ENCODE measurements at places on chromosomes 1 and 21.
A peak's percentile ranks its signal among the peaks of the same experiment; 100 is the strongest.

DNA sequence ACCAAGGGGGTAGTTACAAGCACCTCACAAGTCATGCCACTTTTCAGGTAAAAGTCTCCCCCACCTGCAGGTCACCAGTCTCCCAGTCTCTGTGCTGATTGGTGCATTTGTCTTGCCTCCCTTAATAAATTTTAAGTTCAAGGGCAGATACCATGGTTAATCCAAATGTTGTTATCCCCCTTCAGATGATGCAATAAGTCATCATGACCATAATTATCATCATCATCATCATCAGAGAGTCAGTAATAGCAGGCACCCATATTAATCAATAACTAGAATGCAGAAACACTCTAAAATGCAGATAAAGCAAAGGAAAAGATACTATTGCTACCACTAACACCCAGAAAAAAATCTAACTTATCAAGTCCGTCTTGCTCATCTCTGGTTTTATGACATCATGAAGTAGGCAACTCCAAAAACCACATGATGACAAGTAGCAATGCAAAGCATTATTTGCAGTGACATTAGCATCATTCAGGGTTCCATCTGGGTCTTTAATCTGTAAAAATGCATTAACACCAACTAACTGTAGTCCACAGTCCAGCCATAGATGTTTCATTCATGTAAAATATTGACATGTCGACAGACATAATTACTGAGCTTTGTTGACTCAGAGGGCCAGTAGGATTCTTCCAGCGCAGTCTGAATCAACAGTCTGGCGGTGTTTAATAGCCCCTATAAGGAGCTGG is 492.0 kb upstream of the RUNX1 start:
- no peak for DNase-seq

DNA sequence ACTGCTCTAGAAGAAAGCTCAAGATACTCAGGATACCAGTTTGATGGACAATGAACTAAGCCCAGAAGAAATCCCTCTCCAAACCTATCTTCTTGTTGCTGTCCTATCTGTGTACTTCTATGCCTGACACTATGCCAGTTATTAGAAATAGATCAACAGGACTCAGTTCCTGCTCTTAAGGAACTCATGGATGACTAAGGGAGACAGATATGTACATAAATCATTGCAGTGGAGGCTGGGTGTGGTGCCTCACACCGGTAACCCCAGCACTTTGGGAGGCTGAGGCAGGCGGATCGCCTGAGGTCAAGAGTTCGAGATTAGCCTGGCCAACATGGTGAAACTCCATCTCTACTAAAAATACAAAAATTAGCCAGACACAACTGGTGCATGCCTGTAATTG is 42.4 kb upstream of the AK4 start:
- DNase-seq = no peak

- no peak for DNase-seq
These were observed 389.9 kb downstream of the SIPA1L2 start for GRCh38 chr1:232239998-232240397.

- DNase-seq = no peak
These were observed 6.8 kb downstream of the YY1AP1 start for GRCh38 chr1:155681776-155682175.

DNA sequence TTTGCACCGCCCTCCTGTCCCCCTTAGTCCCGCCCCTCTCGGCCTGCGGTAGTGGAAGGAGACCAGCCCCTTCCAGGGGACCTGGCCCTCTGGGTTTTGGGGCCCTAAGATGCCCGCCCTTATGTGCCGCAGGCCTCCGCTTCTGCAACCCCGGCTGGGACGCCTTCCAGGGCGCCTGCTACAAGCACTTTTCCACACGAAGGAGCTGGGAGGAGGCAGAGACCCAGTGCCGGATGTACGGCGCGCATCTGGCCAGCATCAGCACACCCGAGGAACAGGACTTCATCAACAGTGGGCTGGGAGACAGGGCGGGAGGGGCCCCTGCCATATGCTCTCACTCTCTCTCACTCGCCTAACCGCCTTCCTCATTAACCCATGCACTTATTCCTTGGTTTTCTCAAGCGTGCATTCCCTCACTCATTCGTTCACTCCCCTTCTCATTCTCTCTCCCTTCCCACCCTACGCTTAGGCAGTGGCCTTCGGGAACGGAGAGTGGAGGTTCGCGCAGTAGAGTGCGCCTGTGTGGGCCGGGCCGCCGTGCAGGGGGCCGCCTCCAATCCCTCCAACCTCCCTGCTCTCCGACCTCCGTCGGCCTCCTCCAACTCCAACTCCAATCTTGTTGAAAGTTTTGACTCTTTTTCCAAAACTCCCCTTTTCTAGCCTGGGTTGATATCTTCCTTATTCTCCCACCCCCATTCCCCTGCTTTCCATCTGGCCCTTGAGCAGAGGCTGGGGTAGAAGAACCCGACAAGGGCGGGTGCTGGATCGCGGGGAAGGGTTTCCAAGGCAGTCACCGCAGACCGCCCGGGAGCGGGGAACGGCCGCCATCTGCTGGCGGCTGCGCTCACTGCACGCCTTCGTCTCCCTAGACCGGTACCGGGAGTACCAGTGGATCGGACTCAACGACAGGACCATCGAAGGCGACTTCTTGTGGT is 15.2 kb downstream of the BCAN start:
- peak; percentile 66 for DNase-seq

- no peak for DNase-seq
These were observed 34.0 kb downstream of the ATP1A1 start for GRCh38 chr1:116407033-116407432.

DNA sequence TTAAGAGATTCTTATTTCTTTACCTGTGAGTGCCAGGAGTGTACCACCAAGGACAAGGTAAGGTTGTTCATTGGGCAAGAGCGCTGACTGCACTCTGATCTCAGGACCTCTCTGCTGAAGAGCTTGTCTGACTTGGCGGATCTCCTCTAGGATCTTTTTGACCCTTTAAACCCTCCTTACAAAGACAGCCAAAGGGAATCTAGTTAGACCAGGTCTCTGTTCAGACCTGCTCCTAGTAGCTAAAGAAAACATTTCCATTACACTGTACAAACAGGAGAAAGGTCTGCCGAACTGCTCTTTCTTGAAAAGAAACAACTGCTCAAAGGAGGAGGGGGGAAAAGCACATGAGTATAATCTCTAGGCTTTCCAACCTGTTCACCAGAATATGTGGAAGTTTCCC is 49.3 kb downstream of the SMYD2 start:
- no peak for DNase-seq

GRCh38 chr1:223842784-223843183 is 3.0 kb downstream of the TP53BP2 start:
- no peak for DNase-seq

Data from activated T-helper 1 cell treated with anti-CD3 and anti-CD28 coated beads, Interleukin-2, amount 50 U/mL, for 16 hours (primary cell).